ENCODE measurements at places on chromosomes 2 and 18.

- DNase-seq: no peak
Observed at GRCh38 chr2:15734674-15735483, 143.2 kb downstream of the DDX1 start.

DNA sequence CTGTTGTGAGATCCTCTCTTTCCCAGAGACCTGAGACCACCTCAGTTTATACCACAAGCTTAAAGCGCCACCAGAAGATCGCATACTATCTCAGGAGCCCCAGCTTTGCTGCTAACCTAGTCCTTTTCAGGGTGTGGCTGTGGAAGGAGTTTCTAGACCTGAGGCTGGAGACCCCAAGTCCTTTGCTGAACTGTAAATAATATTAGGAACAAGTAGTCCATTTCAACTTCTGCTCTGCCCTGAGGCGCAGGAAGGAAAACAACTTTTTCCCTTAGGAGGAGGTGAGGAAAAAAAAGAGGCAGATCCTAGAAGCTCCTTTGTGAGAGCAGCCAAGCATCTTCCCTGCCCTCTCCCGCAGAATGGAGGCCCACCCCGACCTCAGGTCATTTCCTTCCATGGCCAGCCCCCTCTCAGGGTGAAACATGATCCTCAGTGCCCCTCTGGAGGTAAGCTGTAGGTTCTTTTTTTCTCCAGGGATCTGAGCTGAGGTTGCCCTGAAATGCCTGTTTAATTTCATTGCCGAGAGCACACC is 122.8 kb upstream of the LGALSL start:
- DNase-seq: no peak

DNA sequence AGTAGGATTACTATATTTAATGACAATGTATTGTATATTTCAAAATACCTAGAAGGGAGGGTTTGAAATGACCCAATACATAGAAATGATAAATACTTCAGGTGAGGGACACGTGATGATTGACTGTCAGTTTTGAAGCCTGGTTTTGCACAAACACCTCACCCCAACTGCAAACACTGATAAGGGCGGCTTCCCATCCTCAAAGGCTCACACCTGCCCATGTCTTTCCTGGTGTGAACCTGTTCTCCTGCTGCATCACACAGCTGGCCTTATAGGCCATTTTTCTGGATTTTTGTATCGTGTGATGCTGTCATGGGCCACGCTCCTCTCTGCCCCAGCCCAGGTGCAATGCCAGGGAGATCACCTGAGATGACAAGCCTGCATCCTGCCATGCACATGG is 166.5 kb upstream of the NCK2 start:
- DNase-seq: no peak

DNA sequence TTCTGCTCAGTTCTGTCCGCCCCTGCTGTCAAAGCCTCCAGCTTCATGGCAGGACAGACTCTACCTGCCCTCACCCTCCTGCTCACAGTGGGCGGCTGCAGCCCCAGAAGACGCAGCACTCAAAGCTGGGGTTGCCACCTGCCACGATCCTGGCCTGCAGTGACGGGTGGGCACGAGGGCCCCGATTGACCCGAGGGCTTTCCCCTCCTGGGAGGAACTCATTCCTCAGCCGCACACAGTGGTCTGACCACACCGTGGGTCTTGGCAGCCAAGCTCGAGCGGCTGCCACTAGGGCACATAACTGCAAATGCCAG is 47.1 kb downstream of the HS6ST1 start:
- no peak for DNase-seq

GRCh38 chr2:30336978-30337841 is 105.9 kb downstream of the LBH start:
- DNase-seq: peak; percentile 27

DNA sequence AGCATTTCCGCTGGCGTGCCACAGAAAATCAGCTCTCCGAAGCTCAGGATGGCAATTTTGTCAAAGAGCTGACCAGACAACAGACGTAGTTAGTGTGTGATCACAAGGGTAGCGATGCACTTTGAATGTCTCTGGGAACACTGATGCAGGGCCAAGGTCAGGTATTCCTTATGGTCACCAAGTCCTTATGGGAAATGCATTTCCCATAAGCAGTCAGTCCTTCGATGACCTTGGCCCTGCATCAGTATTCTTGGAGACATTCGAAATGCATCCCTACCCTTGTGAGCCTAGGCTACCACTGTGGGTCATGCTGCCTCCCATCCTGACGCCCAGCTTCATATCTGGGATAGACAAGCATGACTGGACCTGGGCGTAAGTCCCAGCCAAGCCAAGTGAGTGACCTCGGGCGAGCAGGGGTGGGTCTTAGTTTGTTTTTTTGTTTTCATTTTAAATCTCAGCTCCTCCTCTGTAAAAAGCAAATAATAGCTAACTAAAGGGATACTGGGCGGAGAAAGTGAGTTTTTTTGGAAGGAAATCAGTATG is 13.6 kb downstream of the ABCG5 start:
- DNase-seq: no peak

DNA sequence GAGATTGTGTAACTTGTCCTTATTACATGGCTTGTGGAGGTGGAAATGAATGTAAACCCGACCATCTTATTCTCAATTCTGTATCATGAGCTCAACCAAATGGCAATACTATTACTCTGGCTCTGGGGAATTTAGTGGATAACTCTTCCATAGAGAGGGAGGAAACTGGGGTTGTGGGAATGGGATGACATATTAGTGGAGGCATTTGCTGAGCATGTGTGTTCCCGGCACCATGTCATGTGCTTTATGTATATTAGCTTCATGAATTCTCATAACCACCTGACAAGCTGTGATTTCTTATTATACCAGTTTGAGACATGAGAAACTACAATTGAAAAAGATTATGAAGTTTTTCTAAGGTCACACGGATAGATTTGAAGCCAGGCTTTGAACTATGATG is 112.8 kb upstream of the TMEFF2 start:
- DNase-seq: peak; percentile 47

DNA sequence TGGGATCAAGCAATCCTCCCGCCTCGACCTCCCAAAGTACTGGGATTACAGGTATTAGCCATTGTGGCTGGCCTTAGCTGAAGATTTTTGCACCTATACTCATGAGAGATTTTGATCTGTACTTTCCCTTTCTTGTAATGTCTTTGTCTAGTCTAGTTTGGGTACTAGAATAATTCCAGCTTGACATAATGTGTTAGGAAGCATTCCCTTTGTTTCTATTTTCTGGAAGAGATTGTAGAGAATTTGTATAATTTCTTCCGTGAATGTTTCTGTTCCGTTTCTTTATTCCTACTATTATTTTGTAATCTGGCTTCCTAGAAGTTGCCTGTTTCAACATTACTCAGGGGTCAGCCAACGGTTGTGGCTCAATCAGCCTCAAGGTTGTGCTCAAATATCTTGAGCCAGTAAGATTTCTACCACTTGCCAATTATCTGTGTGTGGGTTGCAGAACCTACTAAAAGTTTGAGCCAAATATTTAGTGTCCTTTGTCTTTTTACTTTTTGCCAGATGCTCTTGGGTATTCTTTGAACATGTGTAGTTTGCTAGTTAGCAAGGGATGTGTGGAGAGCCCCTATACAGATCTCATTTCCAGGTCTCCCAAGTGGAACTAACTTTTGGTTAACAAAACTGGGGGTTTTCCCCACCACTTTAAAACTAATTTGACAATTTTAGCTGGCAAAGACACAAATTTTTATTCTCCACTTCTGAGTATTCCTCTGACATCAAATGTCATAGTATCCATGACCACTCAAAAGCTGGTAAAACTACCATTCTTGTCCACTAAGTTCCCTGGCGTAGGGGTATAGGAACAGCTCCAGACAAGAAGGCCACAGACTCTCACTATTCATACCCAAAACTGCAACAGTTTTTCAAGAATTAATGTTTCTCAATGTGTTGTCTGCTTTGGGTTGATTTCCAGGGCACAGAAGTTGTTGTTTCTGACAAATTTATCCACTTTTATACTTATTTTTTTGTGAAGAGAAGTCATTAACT is 42.8 kb upstream of the BAZ2B start:
- no peak for DNase-seq

- DNase-seq: no peak
Observed at GRCh38 chr2:238483656-238484055, 56.9 kb downstream of the ASB1 start.

DNA sequence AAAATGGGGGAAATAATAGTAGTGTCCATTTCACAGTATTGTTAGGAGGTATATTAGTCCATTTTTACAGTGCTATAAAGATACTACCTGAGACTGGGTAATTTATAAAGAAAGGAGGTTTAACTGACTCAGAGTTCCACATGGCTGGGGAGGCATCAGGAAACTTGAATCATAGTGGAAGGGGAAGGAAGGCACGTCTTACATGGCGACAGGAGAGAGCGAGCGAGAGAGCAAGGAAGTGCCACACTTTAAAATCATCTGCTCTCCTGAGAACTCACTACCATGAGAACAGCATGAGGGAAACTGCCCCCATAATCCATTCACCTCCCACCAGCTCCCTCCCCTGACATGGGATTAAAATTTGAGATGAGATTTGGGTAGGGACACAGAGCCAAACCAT is 23.4 kb downstream of the MGAT5 start:
- no peak for DNase-seq

DNA sequence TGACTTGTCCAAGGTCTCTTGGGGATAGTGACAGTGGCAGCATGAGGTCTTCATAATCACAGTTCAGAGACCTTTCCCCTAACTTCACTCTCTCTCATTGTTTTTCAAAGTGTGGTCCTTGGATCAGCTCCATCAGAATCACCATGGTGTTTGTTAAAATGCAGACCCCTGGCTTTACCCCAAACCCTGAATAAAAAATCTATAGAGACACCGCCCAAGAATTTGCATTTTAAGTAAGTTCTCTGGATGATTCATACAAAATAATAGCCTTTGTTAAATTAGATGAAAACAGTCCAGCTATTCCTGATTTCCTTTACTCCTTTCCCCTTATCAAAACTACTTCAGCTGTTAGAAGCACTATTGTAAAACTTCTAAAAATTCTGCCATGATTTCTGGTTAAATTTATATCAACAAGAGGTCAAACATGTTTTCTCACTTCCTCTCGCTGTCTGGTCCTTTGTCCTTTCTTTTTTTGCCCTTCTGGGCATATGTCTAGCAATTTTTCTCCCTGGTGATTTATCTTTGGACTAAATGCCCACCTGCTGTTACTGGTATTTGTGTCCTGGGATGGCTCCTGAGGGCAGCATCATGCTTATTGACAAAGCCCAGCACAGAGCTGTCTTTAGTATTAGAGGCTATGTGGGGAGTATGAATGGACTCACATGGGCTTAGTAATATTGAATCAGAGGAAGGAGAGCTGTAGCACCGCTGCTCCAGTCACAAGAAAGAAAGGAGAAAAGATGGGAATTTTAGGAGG is 63.4 kb downstream of the LHCGR start:
- DNase-seq: no peak

GRCh38 chr2:60376252-60376651 is 177.2 kb downstream of the BCL11A start:
- no peak for DNase-seq

DNA sequence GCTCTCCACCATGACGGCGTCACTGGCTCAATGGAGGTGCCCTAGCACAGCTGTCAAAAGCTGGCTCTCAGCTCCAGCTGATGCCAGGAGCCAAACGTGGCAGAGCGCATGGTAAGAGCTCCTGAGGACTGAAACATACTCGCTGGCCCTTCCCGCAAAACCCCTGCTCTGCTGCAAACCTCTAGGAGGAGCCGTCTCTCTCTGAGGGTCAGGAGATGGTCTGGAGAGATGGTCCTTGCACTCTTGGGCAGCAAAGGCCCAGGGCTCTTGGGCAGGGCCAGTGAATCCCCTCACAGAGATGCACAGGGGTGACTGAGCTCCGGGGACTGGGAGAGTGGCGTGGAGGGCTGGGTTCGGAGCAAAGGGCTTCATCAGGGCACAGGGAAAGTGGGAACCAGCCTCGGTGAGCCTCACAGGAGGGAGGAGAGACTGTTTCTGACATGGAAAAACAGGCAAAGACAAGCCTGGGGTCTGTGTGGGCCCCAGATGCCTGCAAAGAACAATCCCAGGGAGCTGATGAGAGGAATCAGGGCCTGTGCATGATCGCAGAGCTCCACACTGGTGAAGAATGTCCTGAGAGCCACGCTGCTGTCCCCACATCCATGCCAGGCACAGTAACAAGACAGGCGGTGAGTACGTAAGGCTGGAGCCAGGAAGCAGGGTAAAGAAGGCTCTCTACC is 17.2 kb downstream of the SNORC start:
- DNase-seq: no peak

DNA sequence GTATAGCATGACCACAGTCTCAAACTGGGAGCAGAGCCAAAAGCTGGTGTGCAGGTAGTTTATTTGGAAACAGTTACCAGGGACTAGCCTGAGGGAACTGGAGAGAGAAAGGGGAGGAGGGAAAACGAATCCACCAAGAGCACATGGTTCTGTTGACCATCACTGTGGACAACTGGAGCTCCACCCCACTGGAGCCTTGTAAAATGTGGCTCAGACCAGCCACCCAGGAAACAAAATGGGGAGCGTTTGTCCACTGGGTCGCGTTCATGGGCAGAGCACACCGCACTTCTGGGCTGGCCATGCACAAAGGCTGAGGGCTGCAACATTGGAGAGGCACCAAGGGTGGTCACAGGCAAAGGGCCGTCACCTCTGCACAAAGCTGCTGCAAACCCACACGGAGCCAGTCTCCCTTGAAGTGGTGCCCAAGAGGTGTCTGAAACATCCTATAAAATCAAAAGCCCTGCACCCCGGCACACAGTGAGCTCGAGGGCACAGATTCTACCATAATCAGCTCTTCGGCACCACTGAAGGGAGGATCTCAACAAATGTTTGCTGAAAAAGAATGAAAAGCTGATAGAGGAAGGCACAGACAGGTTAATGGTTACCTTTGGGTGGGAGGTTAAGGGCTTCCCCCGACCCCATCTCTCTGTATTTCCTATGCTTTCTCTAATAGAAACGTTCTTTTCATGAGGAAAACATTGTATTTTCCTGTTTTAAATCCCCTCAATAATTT is 192.9 kb downstream of the INHBB start:
- DNase-seq: no peak

GRCh38 chr2:47402555-47402804 is 476 bp upstream of the MSH2 start:
- no peak for DNase-seq

GRCh38 chr2:95388856-95389244 is 13.7 kb upstream of the FAHD2A start:
- no peak for DNase-seq

DNA sequence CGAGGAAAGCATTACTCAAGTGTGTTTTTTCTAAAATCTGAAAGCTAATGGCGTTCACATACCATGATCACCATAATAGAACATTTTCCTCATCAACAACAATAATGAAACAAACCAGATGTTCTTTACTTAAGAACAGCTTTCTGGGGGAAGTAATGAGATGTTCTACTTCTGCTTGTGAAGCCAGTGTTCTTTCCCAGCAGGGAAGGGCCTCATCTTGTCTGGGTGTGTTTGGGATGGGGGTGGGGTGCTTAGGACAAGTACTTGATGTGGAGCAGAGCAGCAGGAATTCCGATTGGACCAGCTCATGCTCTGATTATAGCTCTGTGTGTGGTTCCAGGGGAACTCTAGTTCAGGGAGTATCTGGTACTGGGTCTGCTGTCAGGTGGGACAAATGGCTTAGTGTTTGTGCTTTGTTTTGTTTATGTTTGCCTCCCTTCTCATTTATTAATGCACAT is 163.0 kb upstream of the NOSTRIN start:
- DNase-seq: peak; percentile 84
